GM06990 (cell line): ENCODE measurements at places on chromosomes 4 and X.

- DNase-seq: peak; percentile 72
These were observed 27.2 kb downstream of the TACC3 start for GRCh38 chr4:1748465-1748995.

GRCh38 chr4:15902746-15903145 is 35.8 kb downstream of the FGFBP1 start:
- DNase-seq: no peak

GRCh38 chr4:5101571-5101970 is 50.3 kb downstream of the STK32B start:
- no peak for DNase-seq

DNA sequence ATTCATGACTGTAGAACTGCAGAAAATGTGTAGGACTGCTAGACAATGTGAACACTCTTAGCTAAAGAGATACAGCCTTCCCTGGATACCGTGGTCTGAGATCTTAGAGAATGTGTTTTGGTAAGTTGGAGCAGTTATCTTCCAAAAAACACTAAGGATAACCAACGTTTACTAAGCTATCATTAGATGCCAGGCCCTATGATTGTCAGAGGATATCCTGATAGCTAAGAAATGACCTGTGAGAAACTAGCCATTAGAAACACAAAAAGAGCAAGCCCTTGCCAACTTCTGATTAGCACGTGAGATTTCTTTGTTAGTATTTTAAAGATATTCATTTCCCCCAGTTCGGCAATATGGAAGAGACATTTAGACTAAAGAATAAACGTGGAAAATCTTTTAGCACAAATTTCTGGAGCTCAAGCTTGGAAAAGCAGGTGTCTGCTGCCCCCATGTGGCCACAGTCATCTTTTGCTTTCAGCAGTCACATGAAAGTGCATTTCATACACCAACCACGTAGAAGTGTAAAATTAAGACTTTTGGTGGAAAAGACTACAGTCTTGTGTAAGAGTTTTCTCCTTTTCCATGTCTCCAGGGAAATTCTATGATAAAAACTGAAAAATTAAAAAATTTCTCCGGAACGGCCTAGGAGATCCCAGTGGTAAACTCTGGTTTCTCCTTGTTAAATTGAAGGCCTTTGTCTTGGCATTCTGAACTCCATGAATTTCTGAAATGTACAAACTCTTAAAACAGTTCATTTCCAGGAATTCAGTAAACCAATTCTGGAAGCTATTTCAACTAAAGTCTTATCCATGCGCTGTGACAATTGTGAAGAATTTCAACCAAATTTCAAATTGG is 136.4 kb downstream of the ZNF674 start:
- DNase-seq: peak; percentile 1

- no peak for DNase-seq
These were observed 80.0 kb downstream of the JAKMIP1 start for GRCh38 chr4:6120361-6120760.

DNA sequence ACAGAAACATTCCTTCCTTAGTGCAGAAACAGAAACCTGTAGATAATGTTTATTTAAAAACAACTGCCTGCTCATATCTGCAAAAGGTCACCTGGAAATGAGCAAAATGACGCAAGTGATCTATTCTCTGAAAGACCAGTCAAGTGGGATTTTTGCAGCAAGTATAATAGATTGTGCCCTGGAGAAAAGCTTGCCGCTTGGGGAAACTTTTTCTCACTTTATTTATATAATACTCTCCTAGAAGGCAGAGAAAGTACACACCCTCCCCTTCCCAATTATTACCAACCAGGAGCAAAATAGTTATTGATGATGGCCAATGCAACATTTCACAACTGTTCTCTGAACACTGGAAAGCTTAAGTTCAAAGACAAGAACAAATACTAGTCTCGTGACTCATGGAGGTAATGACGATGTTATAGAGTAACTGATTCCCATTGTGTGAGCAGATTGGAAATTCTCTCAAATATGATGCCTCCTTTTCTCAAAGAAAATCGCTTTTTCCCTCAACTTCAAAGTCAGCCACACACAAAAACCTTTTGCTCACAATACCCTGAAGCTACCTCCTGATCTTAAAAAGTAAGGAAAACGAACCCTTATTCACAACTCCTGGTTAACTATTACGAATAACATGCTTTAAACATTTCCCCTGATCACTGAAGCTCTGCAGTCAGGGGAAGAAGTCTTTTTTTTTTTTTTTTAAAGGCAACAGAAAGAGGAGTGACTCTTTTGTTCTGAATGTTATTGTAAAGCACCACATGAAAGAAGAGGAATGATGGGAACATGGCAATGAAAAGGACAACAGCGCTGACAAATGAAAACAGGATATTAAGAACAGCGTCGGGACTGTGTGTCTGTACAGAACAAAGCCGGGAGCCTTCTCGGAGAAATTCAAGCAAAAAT is 41.0 kb downstream of the MID1 start:
- no peak for DNase-seq

- no peak for DNase-seq
These were observed 639.9 kb downstream of the SPOCK3 start for GRCh38 chr4:166594326-166594946.

- no peak for DNase-seq
These were observed 98.6 kb downstream of the AFAP1 start for GRCh38 chr4:7841071-7841470.

DNA sequence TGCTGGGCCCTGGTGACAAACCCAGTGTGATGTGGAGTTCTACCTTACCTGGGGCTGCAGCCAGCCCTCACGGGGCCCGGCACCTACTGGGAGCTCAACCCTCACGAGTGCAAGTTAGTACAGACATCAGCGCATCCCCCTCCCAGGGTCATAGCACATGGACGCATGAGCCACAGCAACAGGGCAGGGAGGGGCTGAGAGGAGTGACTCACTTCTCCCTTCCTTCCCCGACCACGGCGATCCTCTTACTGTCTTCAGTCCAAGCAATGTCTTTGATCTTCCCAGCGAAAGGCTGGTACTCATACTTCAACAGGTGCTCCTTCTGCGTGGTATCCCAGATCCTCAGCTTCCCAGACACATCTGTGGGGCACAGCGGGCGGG is 17.8 kb downstream of the WDR1 start:
- no peak for DNase-seq

GRCh38 chr4:128416921-128417320 is 129.3 kb upstream of the PGRMC2 start:
- DNase-seq: no peak

DNA sequence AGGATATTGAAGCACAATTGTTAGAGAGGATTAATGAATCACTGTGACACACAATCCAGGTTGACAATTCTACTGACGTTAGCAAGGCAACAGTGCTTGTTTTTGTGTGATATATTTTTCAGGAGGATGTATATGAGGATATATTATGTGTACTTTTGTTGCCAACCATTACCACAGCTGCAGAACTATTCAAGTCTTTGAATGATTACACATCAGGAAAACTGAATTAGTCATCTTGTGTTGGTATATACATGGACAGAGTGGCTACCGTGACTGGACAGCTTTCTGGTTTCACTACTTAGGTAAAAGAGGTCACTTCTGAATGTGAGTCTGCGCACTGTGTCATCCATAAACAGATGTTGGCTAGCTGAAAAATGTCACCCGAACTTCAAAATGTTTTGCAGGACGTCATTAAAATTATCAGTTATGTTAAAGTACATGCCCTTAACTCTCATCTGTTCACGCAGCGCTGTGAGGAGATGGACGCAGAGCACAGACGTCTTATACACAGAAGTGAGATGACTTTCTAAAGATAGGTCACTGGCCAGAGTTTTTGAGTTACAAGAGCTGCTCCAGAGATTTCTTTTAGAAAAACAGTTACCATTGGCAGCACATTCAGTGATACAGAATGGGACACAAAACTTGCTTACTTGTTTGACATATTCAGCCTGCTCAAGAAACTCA is 69.0 kb downstream of the MRPL1 start:
- no peak for DNase-seq

- no peak for DNase-seq
These were observed 270.2 kb downstream of the TLL1 start for GRCh38 chr4:166143227-166143626.

- no peak for DNase-seq
These were observed 280.6 kb downstream of the PPP3CA start for GRCh38 chr4:101066626-101067170.

GRCh38 chr4:74339501-74339900 is 25.4 kb upstream of the EREG start:
- DNase-seq: no peak

- DNase-seq: no peak
These were observed 1169.5 kb upstream of the PABPC4L start for GRCh38 chr4:135371137-135371536.

DNA sequence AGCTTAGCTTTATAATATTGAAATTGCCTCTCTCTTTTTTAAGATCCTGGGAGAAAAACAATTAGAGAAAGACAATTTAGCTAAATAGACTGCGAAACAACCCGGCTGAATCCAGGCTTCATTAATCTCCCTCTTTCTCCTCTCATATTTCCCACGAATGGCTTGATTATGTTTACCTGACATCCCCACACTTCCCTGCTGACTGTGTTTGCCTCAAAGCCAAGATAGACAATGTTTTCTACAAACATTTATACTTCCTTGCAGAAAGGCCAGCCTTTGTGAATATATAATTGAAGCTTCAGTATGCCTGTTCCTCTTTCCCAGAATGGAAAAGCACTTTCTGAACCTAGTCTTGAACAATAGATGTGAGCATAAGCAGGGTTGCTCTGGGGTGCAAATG is 566.8 kb downstream of the PDHA2 start:
- DNase-seq: no peak

DNA sequence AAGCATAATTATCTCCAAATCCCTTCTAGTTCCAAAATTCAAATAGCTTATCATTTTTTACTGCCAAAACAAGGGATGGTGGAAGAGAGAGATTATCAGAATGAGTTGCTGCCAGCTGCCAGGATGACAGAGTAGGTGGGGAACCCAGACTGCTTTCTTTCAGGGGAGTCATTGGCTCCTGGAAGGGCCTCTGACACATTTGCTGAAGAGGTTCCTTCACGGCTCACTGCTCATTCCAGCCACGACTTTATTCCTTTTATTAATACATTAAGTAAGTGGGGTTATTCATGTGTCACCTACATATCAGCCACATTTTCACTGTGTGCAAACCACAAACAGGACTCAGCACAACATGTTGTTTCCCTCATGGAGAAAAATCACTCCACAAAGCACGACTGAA is 12.7 kb upstream of the SMIM43 start:
- DNase-seq: no peak

GRCh38 chr4:78689700-78690323 is 86.3 kb upstream of the BMP2K start:
- DNase-seq: no peak

DNA sequence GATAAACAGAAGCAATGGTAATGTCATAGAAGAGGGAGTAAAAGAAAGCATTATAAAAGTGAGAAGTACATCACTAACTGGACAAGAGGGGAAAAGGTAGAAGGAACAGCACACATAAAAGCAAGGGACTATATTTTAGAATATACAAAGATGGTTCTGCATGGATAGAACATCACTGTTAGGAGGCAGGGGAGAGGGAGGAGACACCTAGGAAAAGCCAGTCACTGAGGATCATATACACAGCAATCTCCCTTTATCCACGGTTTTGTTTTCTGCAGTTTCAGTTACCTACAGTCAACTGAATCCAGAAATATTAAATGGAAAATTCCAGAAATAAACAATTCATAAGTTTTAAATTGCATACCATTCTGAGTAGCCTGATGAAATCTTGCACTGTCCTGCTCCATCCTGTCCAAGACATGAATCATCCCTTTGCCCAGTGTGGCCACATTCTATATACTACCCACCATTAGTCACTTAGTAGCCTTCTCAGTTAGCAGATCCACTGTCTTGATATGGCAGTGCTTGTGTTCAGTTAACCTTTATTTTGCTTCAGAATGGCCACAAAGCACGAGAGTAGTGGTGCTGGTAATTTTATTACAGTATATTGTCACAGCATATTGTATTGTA is 74.2 kb downstream of the PPA2 start:
- DNase-seq: no peak

GRCh38 chr4:141240259-141240658 is 19.6 kb downstream of the ZNF330 start:
- no peak for DNase-seq
